ENCODE measurements at places on chromosomes 3 and 15.

DNA sequence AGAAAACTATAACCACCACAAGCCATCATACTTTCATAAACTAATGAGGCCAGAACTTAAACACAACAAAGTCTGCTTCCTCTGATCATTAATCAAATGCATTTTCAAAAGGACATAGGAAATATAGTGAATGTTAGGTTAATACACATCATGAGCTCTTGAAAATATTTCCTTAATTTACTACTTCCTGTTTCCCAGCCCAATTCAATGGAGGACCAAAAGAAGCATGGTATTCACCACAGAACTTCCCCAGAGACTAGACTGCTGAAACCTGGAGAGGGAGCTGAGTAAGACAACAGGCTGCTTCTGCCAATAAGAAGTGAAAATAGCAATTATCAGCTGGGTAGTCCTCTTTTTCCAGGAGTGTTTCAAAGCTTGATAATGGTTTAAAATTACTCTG, 250.3 kb downstream of the ULK4 start:
- no peak for DNase-seq

DNA sequence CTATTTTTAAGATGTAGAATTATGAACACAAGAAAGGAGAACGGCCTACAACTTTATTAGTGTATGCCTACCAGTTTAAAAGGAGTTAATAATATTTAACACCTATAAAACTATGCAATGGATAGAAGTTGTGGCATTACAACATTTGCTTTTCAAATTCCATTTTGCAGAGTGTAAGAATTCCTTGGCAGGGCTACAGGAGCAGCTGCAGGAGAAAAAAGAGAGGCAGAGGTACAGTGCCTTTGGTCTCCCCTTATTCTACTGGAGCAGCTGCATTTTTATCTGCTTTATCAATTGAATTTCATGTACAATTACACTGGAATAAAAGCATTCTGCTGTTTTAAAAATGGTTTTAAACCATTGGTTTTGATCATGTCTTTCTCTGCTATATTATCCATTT, 145.7 kb upstream of the KCNH8 start:
- DNase-seq, result no peak

- DNase-seq, result no peak
These were observed 350.9 kb downstream of the SLC9A9 start for GRCh38 chr3:143497382-143497781.

DNA sequence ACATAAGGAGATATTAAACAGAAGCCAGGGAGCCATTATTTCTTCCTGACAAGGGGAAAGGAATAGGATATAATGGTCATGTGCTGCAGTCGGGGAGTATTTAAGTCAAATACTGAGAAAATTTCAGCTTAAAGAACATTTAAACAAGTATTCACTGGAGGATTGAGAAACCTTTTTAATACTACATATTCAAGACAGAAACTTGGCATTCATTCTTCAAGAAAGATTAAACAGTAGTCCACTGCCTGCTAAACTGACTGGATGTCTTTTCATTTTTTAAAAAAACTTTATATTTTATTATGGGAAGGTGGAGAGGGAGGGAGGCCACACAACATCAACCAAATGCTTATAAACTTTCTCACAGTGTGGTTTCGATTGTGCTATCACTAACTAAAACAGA, 107.4 kb upstream of the CBLB start:
- no peak for DNase-seq

DNA sequence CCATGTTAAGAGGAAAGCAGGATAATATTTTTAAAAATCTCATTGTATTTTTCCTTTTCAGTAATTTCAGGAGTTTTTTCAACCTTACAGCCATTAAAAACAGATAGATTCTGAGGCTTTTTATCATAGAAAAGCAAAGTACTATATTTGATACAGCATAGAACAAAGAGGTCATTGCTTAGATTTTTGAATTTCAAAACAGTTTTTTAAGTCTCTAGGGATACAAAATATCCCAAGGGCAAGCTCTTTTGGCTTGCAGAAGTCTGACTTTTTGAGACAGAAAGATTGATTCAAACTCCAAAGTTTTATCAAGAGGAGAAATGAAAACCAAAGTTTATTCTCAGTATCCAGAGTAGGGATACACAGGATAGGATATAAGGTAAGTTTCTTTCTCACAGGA, 49.3 kb upstream of the LEKR1 start:
- DNase-seq, result no peak

Measured in epithelial cell of esophagus (primary cell).